ENCODE measurements at places on chromosomes 2 and 18.

DNA sequence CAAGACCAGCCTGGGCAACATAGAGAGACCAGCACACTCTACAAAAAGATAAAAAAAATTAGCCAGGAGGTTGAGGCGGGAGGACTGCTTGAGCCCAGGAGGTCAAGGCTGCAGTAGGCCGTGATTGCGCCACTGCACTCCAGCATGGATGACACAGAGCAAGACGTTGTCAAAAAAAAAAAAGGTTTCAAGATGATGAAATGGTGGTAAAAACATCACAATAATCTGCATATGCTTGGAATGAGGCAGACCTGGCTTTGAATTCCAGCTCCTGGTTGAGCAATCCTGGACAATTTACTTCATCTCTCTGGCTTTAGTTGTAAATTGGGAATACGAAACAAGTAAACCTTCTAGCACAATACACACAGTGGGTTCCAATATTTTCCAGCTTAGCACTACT is 24.1 kb downstream of the USP40 start:
- peak; percentile 74 for DNase-seq

DNA sequence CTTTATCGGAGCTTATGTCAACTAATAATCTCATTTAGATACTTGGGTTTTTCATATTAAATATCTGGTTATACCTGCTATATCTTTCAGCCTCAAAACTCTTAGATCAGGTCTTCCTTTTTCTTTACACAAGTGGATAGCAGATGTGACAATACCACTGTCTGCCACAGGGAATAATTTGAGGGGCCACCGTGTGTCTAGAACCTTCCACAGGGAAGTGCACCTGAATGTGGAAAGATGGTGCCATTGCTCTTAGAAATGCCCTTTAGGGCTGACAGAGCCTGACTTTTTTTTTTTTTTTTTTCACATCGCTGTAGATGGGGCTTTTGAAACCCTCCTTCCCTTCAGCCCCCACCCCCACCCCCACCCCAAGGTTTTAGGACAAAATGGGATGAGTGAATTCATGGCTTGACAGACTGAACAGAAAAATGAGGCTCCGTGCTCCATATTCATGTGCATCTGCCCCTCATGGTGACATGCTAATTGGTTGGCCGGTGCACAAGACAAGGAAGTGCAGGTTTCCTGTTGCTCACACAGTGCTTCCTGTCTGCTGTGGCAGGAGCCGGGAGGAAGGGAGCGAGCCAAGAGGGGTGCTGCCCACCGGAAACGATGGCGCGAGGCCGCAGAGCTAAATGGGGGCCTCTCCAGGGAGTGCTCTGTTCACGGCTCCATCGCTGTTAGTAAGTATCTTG is 246.0 kb downstream of the LDLRAD4 start:
- DNase-seq = no peak

DNA sequence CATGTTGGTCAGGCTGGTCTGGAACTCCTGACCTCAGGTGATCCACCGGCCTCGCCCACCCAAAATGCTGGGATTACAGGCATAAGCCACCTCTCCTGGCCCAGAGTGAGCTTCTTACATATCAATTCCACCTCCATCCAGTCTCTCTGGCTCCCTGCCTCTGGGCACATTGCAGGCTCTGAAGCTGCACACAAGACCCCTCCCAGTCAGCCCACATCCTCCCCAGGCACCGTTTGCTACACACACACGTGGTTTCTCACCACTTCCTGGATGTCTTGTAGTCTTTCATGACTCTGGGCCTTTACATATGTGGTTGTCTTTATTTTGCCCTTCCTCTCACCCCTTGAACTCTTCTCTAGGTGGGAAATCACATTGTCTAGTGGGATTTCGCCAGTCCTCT is 64.0 kb upstream of the CABLES1 start:
- DNase-seq = peak; percentile 58

- DNase-seq = no peak
Observed at GRCh38 chr2:106667478-106668070, 180.4 kb downstream of the CD8B2 start.

DNA sequence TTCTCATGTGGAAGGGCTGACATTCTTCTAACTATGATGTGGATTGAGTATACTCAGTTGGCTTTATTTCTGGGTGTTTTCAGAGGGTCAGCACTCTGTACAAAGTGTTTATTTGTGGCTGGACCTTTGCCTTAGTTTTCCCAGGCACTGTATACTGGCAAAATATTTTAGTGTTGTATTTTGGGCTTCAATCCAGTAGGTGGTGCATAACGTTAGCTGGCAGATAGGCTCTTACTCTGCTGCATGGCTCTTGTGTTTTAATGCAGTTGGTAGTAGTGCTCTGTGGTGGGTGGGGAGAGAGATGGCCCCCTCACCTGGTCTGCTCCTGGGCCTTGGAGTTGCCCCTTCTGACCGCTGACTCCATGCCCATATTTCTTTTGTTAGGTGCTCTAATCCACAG is 75.6 kb upstream of the REG3A start:
- DNase-seq = no peak

DNA sequence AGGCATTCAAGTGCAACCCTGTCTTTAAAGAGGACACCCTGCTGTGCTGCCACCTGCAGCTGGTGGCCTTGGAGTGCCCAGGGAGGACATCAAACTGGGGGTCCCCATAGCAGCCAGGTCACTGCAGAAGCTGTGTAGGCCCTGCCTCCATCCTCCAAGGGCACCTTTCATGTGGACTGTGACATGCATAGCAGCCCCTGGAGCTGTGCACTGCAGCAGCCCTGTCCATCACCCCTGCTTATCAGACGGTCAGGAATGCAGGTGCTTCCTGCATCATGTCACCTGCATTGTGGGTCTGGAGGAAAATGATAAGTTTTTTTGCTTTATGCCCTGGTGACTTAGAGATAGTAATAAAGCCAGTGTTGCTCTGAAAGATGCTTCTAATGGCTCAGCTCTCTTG is 155.7 kb downstream of the DYSF start:
- DNase-seq = no peak

GRCh38 chr2:236638707-236639106 is 69.1 kb downstream of the ACKR3 start:
- no peak for DNase-seq

DNA sequence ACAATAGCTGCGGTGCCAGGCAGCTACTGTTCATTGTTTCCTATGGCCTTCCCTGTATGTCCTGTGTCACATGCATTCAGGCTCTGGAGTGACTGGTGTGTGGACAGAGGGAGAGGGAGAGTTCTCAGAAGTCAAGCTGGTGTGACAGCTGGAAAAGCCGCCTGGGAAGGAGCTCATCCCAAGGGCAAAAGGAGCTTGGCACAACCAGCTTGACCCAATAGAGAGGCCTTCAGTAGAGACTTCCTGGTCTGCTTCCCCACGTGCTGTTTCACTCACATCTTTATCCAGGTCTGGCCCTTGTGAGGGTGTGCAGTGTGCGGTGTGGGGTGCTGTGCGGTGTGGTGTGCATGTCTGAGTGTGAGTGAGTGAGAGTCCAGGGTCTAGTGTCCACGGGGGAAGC is 11.1 kb upstream of the NT5DC4 start:
- no peak for DNase-seq

DNA sequence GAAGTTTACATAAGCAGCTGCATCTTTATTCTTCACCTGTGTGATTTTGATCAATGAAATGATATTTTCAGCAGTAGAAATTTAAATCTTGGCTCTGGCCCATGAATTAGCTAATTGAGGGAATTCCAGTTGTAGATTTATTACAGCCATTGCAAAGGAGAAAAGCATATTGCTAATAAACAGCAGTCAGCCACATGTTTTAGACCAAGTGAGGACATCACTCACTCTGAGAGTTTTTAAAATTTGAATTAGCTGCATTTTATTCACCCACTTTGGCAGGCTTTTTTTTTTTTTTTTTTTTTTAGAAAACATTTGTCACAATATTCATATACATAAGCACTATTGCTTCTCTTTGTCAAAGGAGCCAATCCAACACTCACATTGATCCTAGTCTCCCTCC is 479.4 kb upstream of the VRK2 start:
- no peak for DNase-seq

GRCh38 chr2:58207189-58207588 is 33.9 kb downstream of the FANCL start:
- DNase-seq = no peak

GRCh38 chr18:47881752-47882455 is 48.6 kb downstream of the SMAD2 start:
- DNase-seq = peak; percentile 23

DNA sequence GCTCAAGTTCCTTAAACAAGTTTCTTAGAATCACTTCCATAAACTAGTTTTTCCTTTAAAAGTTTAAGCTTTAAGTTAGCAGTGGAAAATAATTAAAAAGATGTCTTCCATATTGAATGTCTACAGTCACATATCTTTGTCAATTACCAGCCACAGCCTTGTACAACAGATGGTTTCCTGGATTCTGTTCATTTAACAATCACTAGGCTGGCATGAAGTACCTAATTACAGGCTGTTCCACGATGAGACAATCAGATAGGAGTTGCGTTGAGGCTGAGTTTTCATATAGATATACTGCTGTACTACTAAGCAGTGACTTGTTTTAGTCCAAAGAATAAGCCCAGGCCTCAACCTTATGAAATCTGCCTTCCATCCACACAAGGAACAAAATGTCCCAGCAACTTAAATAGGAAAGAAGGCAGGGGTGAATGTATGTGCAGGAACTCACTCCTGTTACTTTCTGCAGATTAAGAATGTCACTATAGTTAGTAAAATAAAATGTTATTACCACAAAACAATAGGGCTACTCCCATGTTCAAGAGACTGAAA is 131.0 kb downstream of the ZAP70 start:
- DNase-seq = no peak

DNA sequence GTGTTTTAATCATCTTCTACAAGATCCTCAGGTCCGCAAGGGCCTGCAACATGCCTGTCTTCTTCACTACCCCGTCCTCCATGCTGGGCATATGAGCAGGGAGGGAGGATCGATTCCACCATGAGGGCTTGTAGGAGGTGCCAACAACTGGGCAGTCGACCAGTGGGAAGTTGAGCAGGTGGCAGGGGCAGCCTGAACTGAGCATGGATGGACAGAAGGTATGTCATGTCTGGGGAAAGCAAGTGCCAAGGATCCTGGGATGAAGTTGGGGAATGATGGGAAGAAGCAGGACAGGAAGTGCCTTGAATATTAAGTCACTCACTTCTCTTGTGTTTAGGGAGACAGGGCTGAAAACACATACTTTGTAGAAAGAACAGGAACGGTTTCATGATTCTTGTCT is 44.7 kb downstream of the CTIF start:
- DNase-seq = no peak

DNA sequence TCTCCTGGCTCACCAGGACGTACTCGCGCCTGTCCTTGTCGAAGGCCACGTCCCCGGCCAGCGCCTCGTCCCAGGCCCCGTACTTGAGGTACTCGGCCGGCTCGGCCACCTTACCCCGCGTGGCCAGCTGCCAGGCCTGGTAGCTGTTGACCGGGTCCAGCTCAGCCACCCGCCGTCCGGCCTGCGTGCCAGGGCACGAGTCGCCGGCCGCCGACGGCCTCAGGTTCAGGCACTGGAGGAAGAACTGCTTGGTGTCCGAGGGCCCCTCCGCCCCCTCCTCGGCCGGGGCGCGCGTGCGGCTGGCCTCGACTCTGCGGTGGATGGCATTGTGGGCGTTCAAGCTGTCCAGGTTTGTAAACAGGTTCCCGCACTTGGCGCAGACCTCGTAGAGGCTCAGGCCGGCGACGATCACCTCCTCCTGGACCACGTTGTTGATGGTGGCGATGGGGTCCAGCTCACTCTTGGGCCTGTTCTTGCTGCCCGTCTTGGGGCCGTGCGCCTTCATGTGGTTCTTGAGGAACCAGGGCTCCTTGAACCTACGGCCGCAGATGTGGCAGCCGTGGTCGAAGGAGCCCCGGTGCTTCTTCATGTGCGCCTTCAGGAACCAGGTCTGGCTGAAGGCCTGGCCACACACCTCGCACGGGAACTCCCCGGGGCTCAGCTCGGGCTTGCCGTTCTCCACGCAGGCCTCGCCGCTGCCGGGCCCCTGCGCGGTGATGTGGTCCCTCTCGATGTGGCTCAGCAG is 53.2 kb downstream of the ZNF516 start:
- no peak for DNase-seq

DNA sequence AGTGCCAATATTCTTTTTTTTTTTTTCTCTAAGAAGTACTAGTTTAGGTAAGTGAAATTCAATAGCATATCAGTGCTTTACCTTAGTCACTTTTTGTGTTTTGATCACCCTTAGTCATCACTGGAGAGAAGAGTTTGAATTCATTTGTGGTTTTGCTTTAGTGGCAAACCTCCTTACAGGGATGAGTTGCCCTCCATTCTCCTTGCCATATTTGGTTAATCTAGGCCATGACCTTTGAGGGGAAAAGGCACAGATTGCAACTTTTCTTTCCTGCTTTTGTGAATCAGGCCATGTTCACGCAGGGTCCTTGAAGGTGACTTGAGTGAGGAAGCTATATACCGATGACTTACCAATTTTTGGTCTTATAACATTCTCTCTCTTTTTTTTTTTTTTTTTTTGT is 34.4 kb downstream of the PLEKHA3 start:
- peak; percentile 74 for DNase-seq

GRCh38 chr2:158022888-158023287 is 78.8 kb upstream of the UPP2 start:
- DNase-seq = no peak

- no peak for DNase-seq
Observed at GRCh38 chr2:178292586-178292985, 98.3 kb downstream of the OSBPL6 start.

- DNase-seq = no peak
Observed at GRCh38 chr18:70640336-70640887, 351.6 kb downstream of the SOCS6 start.

DNA sequence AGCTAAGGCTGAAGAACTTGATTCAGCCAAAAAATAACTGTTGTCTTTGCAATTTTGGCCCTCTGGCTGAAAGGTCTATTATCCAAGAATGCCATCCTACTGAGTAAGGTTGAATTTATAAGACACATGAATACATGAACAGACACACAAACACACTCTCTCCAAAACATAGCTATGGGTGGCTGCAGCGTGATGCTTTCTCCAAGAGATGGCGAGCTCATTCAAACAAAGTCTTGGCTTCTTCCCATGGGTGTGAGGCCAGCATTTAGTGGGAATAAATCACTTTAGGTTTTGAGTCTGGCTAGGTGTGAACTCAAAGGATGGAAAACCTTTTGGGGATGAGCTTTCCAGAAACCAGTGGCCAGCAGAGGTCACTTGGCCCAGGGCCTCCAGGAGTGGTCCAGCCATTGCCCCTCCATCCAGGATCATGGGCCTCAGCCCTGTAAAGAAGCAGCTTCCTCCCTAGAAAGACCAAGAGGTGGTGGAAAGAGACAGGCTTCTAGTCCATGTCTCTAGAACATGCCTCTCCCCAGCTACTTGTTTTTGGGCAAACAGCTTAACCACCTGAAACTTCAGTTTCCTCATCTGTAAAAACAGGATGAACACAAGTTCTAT is 11.0 kb upstream of the OSR1 start:
- DNase-seq = peak; percentile 61

DNA sequence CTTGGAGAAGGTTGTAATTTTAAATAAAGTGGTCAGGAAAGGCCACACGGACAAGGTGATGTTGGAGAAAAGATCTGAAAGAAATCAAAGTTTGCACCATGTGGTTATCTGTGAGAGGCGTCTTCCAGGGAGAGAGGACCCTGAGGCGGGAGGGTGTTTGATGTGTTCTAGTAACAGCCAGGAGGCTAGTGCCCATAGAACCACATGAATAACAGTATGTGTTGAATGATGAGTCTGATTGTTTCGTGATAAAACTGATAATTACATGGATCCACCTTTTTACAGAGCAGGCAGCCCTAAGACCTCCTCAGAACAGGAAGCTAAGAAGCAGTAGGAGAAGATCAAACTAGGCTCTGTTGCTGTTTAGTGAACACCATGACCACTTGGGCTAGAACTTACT is 91.4 kb downstream of the SCG2 start:
- DNase-seq = no peak

All from fibroblast of skin of right quadriceps (primary cell).